ENCODE measurements at places on chromosomes 6 and 20.
A peak's percentile ranks its signal among the peaks of the same experiment; 100 is the strongest.

DNA sequence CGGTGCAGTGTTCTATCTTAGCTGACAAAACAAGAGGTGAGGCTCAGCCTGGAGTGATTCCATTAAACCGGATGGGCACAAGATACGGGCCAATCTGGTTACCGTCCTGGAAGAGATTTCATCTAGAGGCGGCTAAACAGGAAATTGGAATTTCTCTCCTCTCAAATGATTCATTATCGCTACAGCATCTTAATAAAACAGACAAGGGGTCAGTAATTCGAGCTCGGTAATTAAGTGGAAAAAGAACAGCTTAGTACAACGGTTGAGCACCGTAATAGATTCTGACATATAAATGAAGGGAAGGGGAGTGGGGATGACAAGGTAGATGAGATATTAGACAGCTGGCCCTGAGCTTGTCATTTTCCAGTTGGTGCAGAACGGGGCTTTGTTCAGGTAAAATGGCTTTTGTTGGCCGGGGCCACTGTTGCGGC is 137.2 kb downstream of the EDN3 start:
- no peak for DNase-seq

DNA sequence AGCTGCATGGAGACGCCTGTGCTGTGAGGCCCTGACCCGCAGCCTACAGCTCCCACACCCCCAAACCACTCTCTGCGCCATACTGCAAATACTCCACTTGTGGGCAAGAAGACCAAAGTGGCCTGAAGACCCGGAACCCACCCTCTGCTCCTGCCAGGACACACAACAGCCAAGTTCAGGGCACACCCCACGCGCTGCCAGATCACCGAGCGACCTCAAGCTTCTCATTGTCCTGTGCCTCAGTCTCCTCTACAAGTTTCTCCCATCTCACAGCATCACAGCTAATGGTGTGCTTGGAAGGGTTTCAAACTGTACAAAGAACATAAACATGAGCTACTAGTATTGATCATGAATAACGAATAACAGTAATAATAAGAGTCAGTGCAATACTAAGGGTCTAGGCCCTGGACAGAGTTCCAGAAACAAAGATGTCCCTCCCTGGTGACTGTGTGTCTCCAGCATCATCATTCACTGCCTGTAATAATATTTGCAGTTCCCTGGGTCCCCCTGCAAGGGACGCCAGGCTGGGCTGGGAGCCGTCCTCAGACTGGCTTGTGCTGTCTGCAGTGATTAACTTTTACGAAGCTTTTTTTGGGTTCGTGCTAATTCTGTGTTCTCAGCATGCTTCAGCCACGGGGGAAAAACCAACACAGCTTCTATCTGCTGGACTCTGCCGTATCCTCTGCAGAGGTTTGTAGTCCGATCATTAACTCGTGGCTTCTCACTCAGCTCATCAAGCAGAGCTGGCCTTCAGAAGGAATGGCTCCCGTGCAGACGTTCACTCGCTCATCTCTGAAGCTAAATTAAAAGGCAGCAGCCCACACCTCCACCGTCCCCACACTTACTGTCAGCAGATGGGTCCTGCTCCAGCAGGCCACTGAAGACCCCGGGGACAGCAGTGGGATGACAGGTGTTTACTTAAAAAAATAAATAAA is 81.6 kb upstream of the MPC1 start:
- no peak for DNase-seq

DNA sequence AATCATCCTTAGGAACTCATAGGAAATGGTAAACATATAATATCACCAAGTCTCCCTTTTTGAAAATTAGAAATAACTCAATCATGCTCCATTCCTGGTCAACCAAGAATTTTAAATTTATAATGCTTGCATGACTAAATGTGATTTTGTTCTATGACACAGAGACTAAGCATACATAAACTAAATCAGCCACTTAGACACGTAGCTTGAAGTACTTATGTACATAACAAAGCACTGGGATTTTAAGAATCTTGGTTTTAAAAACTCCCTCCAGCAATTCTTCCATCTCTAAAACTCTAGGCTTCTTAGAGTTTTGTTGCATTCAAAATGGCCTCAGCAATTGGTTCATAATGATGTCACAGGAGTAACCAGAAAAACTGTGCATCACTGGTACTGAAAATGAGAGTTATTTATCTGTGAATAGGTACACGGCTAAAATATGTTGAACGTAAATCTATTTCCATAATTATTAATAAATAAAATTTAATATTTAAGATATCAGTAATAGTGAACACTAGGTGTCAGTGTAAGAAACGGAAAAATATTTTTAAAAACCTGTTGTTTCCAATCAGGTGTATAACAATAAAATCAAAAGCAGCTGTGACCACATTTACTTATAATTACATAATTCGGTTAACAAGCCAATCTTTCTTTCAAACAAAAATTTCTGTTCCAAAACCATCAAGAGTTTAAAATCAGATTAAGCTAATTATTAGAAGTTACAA is 241.6 kb upstream of the RUNX2 start:
- no peak for DNase-seq

DNA sequence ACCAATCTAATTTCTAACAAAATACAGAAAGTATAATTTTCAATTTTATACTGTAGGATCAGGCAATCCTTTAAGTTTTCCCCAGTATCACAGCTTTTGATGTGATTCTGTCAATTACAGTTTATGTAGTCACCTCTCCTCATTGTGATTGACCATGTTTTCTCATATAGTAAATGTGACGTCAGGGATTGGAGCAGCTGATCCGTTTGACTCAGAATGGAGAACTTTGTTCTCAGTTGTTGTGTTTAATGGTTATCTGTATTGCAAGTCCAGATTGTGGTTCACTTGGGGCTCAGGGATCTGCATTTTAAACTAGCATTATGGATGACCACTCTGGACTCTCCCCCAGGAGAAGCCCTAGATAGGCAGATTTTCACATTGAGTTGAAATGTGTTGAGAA is 90.6 kb downstream of the DNAH8 start:
- DNase-seq = no peak

GRCh38 chr6:8983202-8983688 is 547.9 kb upstream of the SLC35B3 start:
- DNase-seq = peak; percentile 69

DNA sequence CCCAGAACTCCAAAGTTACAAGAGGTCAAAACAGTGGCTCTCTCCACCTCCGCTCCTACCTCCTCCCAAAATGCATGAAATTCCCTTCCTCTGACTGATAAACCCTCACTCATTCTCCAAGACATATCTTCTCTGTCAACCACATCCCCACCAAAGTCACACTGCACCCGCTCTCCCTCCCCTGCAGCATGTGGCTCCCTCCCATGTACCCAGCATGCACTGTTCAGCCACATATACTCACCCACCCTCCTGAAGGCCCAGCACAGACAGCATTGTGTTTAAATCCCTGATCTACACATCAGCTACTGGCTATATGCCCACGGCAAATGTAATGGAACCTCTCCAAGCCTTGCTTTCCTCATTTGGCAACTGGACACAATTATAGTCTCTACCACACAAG is 5.5 kb upstream of the POU5F1 start:
- no peak for DNase-seq
